ENCODE measurements at places on chromosomes 16 and 17.

DNA sequence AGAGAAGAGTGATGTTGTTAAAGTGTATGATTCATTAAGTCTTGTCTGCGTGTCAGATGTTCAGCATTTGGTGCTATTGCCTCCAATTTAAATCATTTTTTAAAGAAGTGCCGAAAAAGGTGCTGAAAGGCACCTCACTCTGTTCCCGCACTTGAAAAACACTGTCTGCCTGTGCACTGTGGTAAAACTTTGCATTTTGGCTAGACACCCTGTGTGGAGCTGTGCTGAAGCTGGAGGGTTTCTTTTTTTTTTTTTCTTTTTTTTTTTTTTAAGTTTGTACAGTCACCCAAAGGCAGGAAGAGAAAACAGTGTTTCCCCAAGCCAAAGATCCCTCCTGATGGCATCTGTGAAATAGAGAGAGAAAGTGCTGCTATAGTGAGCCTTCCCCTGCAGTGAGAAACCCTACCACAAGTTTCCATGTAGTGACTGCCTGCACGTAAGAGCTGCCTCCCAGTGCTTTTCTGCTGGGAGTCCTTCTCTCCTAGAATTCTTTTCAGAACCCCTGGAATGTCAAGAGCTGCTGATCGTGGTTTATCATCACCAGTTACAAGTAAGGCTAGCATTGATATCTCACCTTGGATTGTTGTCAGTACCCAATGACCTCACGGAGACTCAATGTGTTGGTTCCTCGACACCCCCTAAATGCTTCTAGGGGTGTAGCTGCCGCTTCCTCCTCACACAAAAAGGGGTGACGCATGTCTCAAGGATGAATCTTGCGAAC lies 116.0 kb upstream of the SOX9 start:
- DNase-seq: no peak

GRCh38 chr17:49842371-49842770 lies 5.5 kb downstream of the TAC4 start:
- no peak for DNase-seq

GRCh38 chr16:48317614-48318315 lies 67.4 kb downstream of the SIAH1 start:
- no peak for DNase-seq

DNA sequence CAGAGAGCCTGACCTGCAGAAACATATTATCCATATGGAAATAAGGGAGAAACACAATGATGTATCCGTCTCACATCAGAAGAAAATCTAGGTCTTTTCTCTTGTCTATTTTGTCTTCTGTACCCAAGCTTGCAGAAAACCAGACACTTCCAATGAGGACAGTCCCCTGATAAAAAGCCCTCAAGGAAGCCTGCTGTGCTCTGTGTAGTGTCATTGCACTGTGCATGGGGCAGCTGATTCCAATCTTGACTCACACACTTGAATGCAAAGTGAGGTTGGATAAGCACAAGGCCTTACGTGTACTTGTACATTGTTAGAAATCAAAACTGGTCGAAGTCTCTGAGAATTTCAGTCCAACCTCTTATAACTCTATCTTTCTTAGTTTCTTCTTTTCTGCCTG lies 256.6 kb upstream of the MYOCD start:
- no peak for DNase-seq

GRCh38 chr16:71287911-71288310 lies 1.3 kb downstream of the CMTR2 start:
- no peak for DNase-seq

- no peak for DNase-seq
These were observed 245.0 kb upstream of the CPHXL start for GRCh38 chr16:75971334-75971733.

- DNase-seq: peak; percentile 41
These were observed 1.9 kb downstream of the MNT start for GRCh38 chr17:2398655-2399571.

Data from stimulated activated CD8-positive, alpha-beta memory T cell treated with anti-CD3 and anti-CD28 coated beads, Interleukin-4, amount 100 ng/mL, for 4 hours (primary cell).